Fibroblast of upper back skin (primary cell): ENCODE measurements at places on chromosomes 11 and 22.

DNA sequence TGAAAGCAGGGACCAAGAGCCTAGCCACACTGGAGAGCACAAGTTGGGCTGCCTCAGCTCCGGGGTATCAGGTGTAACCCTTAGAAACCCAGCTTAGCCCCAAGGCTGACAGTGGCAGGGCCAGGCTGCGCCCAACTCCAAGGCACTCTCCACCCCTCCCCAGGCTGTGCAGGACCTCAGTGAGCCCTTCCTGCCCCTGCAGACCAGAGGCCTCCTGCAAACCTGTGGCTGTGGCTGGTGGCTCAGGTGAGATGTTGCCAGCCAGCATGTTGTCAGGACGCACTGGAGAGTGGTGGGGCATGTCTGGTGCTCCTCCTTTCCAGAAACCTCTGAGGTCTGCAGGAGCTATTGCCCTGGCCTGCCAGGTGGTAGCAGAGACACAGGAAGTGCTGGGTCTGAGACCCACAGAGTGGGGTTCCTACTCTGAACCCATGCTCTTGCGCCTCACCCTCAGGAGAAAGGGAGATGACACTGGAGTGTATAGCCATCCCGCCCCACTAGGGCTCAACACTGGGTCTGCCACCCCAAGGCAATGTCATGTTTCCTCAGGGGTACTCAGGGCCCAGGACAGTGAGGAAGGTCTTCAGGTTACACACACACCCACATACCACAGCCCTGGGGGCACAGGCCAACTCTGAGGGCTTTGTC lies 2.4 kb upstream of the SCARF2 start:
- DNase-seq: no peak

- DNase-seq: no peak
Observed at GRCh38 chr11:69551963-69552362, 70.5 kb downstream of the LINC01488 start.

DNA sequence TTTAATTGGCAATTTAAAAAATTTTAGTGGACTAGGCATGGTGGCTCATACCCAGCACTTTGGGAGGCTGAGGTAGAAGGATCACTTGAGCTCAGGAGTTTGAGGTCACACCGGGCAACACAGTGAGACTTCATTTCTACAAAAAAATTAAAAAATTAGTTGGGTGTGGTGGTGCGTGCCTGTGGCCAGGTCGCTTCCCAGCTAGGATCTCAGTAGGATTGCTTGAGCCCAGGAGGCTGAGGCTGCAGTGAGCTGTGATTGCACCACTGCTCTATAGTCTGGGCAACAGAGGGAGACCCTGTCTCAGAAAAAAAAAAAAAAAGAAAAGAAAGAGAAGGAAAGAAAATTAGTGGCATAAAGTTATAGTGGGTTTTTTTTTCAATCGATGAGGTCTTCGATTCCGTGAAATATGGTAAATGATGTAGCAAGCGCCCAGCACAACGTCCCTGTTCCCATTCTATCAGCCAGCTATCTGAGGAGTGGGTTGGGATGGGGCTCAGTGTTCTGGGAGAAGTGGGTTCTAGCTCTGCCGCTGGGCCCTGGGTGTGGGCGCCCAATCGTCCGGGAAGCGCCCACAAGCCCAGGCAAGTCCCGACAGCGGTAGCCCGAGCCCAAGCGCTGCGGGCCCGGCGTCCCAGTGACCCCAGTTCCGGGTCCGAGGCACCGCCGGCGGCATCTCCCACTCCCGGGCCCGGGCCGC lies 1.4 kb downstream of the FOSL1 start:
- DNase-seq: no peak

GRCh38 chr11:127632546-127632945 lies 632.0 kb upstream of the KIRREL3 start:
- DNase-seq: no peak

GRCh38 chr11:31445621-31446020 lies 63.8 kb downstream of the IMMP1L start:
- peak; percentile 4 for DNase-seq

DNA sequence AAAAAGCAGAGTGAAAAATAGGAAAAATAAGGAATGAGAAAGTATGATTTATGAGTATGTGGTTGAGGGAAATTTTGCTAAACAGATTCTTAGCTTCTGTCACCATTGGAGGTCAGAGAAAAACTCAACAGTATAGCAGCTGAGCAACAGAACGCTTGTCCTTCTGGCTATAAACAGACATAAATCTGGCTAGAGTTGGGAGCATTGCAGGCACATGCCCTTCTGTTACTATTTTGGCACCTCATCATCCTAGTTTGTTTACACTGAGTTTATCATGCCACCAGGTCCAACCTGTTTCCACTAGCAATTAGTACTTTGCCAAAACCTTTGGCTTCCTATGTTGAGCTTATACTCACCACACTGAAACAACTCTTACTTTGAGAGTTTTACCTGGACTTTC lies 6.9 kb downstream of the UBE4A start:
- no peak for DNase-seq

GRCh38 chr11:57207168-57207567 lies 25.4 kb downstream of the LRRC55 start:
- DNase-seq: no peak
